ENCODE measurements at places on chromosomes 4 and X. TPM values are rescaled to one million over a fixed set of nuclear protein-coding genes. Genes with fewer than 3 reads are reported as not detected.
A peak's percentile ranks its signal among the peaks of the same experiment; 100 is the strongest.

GRCh38 chr4:16090096-16090705 lies 6.4 kb upstream of the PROM1 start:
- peaks cover 1% of the 10 kb centered on the region for H3K27me3 ChIP-seq
- DNase-seq, result no peak
- H3K36me3 ChIP-seq, result peaks cover 4% of the 10 kb centered on the region
- H3K4me3 ChIP-seq, result no peak overlapping the region
- H3K27ac ChIP-seq, result peak overlapping the region; percentile 24
- H3K4me1 ChIP-seq, result peaks cover 12% of the 10 kb centered on the region

- no peak for DNase-seq
- H3K27ac ChIP-seq, result no peak overlapping the region
- H3K4me3 ChIP-seq, result no peak overlapping the region
- no peaks in the 10 kb centered on the region for H3K36me3 ChIP-seq
- no peaks in the 10 kb centered on the region for H3K27me3 ChIP-seq
- H3K4me1 ChIP-seq, result no peaks in the 10 kb centered on the region
Observed at GRCh38 chr4:58551676-58552075, 1441.5 kb upstream of the IGFBP7 start.

- H3K4me1 ChIP-seq, result peaks cover 9% of the 10 kb centered on the region
- no peaks in the 10 kb centered on the region for H3K27me3 ChIP-seq
- H3K36me3 ChIP-seq, result no peaks in the 10 kb centered on the region
- no peak overlapping the region for H3K27ac ChIP-seq
Observed at GRCh38 chrX:115226929-115227328, 7.0 kb downstream of the LRCH2 start.

DNA sequence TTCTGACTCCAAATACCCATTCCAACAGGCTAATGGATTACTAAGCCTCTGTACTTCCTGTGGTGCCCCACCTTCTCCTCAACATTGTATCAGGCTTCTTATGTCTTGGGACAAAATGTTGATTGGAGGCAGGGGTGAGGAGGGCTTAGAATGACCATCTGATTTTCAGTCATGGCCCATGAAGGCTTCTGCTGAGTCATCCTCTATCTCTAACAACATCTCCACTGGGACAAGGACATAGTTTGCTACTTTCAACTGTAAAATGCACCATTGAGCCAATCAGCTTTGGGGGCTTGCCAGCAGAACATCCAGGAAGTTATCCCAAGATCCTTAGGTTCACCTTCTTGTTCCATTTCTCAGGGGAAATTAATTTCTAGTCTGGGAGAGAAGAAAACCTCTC lies 29.5 kb downstream of the MAGEB17 start:
- H3K4me1 ChIP-seq, result peaks cover 4% of the 10 kb centered on the region
- H3K36me3 ChIP-seq, result no peaks in the 10 kb centered on the region
- H3K27ac ChIP-seq, result no peak overlapping the region

DNA sequence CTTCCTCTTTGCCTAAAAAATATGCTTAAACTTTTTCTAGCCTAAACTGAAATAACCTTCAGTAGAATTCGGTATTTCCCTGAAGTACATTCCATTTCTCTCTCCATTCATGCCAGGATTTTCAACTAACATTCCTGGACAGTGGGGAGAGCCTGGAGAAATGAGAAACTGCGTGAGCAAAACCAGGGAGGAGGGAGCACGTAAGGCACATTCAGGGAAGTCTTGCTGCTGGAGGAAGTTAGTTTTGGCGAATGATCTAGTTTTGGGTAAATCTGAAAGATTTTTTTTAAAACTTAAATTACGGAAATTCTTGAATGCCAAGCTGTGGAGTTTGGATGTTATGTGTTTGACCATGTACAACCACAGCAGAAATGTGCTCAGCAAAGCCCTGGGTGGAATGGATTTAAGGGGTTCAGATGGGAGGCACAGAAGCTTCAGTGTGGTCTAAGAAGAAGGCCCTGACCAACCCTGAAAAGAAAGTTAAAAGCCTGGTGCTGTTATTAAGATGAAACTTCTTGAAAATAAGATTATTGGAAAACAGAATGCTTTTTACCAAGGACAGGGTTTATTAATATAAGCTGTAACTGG lies 347.8 kb downstream of the ANK2 start:
- no peak for DNase-seq

- no peaks in the 10 kb centered on the region for H3K4me1 ChIP-seq
- H3K27ac ChIP-seq, result no peak overlapping the region
- no peak overlapping the region for H3K4me3 ChIP-seq
- no peaks in the 10 kb centered on the region for H3K36me3 ChIP-seq
- no peak for DNase-seq
Observed at GRCh38 chr4:157808796-157809383, 363.9 kb downstream of the GASK1B start.

GRCh38 chr4:74483226-74483911 lies 38.4 kb downstream of the AREG start:
- no peak overlapping the region for H3K4me3 ChIP-seq
- H3K27ac ChIP-seq, result no peak overlapping the region
- H3K27me3 ChIP-seq, result no peaks in the 10 kb centered on the region

DNA sequence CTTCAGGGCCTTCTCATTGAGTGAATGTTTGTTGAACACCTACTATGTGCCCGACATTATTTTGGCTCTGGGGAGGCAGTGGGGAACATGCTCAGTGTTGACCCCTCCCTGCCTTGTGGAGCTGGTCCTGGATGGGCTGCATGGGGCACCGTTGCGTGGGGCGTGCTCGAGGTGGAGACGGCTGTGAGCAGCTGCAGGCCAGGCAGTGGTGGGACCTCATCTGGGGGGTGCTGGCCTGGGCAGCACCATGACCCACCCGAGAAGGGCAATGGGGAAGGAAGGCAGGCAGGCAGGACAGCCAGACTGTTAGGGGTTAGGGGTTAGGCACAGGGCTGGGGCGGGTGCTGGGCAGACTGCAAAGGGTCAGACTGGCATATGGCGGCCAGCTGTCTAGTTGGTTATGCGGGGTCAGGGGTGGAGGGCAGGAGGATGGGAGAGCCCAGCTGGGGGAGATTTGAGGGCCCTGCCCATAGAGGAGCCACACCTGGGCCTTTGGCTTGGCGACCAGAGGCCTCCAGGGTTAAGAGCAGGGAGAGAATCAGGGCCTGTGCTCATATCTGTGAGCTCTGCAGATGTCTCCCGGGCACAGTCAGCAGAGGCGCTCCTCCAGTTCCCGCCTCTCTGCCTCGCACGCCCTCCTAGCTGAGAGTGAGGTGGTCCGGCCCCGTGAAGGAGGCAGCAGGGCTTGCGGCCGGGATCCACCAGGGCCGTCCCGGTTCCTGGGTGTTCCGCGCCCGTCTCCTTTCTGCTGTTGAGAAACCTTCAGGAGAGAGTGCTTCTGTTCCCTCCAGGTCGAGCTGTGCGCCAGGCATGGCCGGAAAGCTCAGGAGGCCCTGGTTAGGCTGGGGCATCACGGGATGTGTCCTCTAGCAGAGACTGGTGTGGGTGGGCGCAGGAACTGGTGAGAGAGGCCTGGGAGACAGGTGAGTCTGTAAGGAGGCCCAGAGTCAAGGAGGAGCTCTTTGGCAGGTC lies 73.3 kb downstream of the RGS12 start:
- H3K36me3 ChIP-seq, result peaks cover 4% of the 10 kb centered on the region
- no peaks in the 10 kb centered on the region for H3K4me1 ChIP-seq
- no peak overlapping the region for H3K4me3 ChIP-seq
- DNase-seq, result no peak

DNA sequence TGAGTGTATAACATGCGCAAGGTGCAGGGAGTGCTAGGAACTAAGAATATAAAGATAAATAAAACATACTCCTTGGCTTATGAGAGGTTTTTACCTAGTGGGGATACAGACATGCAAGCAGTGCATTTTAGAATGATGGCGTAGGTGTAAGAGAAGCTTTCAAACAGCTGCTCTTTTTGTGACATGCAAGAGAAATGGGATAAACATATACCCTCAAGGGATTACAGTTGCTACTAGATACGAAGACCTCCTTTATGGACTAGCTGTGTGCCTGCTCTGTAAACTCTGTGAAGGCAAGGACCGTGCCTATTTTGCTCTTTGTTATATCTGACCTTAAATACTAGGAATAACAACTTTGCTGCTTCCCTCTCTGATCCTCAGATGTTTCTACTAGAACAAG lies 39.0 kb upstream of the SLITRK4 start:
- no peak overlapping the region for H3K4me3 ChIP-seq
- H3K27ac ChIP-seq, result no peak overlapping the region
- no peaks in the 10 kb centered on the region for H3K4me1 ChIP-seq
- H3K36me3 ChIP-seq, result no peaks in the 10 kb centered on the region

GRCh38 chrX:155534800-155535199 lies 76.4 kb upstream of the F8A3 start:
- no peaks in the 10 kb centered on the region for H3K36me3 ChIP-seq
- no peaks in the 10 kb centered on the region for H3K27me3 ChIP-seq
- no peak overlapping the region for H3K27ac ChIP-seq
- no peak overlapping the region for H3K4me3 ChIP-seq
- H3K4me1 ChIP-seq, result no peaks in the 10 kb centered on the region

DNA sequence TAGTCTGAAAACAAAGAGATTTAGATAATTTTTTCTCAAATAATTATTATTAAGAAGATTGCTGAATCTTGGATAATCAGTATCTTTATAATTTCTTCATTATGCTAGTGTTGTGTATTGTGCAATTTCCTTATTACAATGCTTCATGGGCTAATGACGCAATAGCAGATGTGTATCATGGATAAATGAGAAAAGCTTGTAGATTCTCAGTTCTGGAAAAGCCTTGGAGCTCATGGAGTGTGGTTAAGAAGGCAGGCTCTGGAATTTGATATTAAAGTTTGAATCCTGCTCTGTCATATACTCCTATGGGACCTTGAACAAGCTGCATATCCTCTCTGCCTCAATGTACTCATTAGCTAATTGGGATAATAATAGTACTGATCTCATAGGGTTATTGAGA lies 18.9 kb upstream of the CXCL8 start:
- H3K36me3 ChIP-seq, result peaks cover 6% of the 10 kb centered on the region
- H3K4me1 ChIP-seq, result peaks cover 42% of the 10 kb centered on the region
- no peak overlapping the region for H3K27ac ChIP-seq
- no peak overlapping the region for H3K4me3 ChIP-seq

GRCh38 chr4:42399393-42399792 lies 2.1 kb downstream of the SHISA3 start:
- H3K27ac ChIP-seq, result no peak overlapping the region
- H3K4me3 ChIP-seq, result no peak overlapping the region
- no peak for DNase-seq
- H3K36me3 ChIP-seq, result no peaks in the 10 kb centered on the region
- H3K4me1 ChIP-seq, result no peaks in the 10 kb centered on the region

DNA sequence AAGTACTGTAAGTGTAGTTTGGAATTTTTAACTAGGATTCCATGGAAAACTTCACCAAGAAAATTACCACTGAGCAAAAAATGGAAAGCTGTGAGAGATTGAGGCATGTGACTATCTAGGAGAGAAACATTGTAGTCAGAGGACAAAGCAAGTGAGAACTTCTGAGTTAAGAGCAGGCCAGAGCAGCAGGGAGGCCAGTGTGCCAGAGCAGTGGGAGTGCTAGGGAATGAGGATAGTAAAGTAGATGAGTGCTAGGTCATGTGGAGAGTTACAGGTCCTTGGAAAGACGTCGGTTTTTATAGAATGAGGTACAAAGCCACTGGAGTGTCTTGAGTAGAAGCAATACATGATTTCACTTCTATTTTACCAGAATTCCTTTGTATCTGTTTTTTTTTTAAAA lies 52.7 kb upstream of the FAT4 start:
- H3K4me1 ChIP-seq, result no peaks in the 10 kb centered on the region
- no peaks in the 10 kb centered on the region for H3K36me3 ChIP-seq
- no peak overlapping the region for H3K27ac ChIP-seq
- no peaks in the 10 kb centered on the region for H3K27me3 ChIP-seq
- no peak for DNase-seq

DNA sequence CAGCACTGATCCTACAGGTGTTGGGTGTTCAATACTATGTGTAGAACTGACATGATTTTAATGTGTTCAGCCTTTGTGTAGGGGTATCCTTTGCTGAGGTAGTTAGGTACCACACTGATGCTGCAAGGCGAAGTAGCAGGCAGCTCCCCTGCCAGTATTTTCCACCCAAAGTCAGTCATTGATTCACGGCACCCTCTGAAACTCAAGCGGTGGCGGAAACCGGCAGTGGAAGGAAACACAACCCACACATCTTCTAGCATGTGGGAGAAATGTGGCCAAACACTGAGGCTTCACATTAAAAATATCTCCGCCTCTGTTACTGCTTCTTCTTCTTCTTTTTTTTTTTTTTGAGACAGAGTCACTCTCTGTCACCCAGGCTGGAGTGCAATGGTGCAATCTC lies 126.3 kb downstream of the AASDH start:
- no peak overlapping the region for H3K27ac ChIP-seq
- H3K4me3 ChIP-seq, result no peak overlapping the region
- H3K4me1 ChIP-seq, result no peaks in the 10 kb centered on the region
- H3K27me3 ChIP-seq, result no peaks in the 10 kb centered on the region
- no peaks in the 10 kb centered on the region for H3K36me3 ChIP-seq

- no peaks in the 10 kb centered on the region for H3K4me1 ChIP-seq
- no peak for DNase-seq
- H3K36me3 ChIP-seq, result no peaks in the 10 kb centered on the region
- H3K27ac ChIP-seq, result no peak overlapping the region
- H3K4me3 ChIP-seq, result no peak overlapping the region
Observed at GRCh38 chr4:73417973-73418372, 13.9 kb downstream of the ALB start.

DNA sequence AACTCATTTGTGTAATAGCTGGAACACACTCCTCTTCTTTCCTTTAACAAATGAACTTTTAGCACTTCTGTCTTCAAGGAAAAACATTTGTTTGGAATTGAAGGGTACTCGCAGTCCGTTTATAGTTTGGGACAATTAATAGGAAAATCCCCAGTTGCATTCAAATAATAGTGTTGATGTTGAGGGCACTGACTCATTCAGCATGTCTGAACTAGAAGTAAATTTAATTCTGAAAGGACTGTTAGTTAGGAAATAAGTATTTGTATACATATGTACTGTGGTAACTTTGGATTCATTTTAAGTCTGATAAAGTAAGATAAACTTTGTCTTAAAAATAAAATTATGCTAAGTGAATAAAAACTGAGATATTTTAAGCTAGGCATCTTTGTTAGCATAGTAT lies 27.2 kb downstream of the FAM199X start:
- no peaks in the 10 kb centered on the region for H3K27me3 ChIP-seq
- DNase-seq, result no peak
- H3K27ac ChIP-seq, result no peak overlapping the region
- no peak overlapping the region for H3K4me3 ChIP-seq

DNA sequence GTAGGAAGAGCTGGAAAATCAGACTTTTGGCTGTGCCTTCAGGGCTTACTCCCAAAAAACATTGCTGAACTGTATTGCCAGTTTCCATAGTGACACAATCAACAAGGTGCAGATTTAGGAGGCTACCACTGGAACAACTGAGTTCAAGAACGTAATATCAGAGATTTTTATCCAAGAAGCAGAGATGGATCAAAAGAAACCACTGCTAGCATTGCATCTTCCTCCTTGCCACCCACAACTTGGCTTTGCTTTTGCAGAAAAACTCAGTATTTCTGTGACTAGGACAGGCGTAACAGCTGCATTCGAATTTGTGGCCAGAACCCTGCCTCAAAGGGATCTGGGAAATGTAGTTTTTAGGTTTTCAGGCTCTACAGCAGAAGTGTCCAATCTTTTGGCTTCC lies 27.8 kb upstream of the WDFY3 start:
- no peak overlapping the region for H3K27ac ChIP-seq
- no peaks in the 10 kb centered on the region for H3K36me3 ChIP-seq
- no peaks in the 10 kb centered on the region for H3K27me3 ChIP-seq
- DNase-seq, result no peak

- no peaks in the 10 kb centered on the region for H3K36me3 ChIP-seq
- no peak overlapping the region for H3K27ac ChIP-seq
- peaks cover 24% of the 10 kb centered on the region for H3K4me1 ChIP-seq
- DNase-seq, result peak; percentile 58
- H3K4me3 ChIP-seq, result no peak overlapping the region
Observed at GRCh38 chrX:120791013-120791643, 84.5 kb downstream of the CT47B1 start.

MAGEA10 gene
- total RNA-seq, result not detected

VSIG4 gene
- total RNA-seq, result not detected

ENAM gene
- total RNA-seq, result 0.26 TPM

DMRTC1B gene
- total RNA-seq, result not detected

RTL9 gene
- not detected for total RNA-seq

All from Calu3 (cell line).